ENCODE measurements at places on chromosomes 2 and 18.

- DNase-seq = peak; percentile 64
Measured at GRCh38 chr2:101617188-101617587, 80.3 kb upstream of the MAP4K4 start.

- no peak for DNase-seq
Measured at GRCh38 chr18:32152705-32153448, 37.0 kb upstream of the MEP1B start.

DNA sequence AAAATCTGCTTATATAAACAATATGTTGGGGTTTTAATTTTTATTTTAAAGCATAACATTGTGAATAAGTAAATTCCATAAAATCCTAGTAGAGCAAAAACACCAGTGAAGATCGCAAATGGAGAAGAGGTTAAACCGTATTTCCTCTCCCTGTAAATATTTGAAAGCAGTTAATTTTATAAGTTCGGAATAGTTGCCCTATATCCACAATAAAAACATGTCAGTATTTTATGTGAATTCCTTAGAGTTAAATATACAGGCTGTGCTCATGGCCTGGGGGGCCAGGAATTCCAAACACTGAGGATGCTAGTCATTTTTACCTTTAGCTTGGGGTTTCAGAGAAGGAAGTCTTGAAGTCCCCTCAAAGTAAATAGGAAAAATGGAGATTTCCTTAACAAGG, 135.0 kb downstream of the FIGN start:
- DNase-seq = no peak

DNA sequence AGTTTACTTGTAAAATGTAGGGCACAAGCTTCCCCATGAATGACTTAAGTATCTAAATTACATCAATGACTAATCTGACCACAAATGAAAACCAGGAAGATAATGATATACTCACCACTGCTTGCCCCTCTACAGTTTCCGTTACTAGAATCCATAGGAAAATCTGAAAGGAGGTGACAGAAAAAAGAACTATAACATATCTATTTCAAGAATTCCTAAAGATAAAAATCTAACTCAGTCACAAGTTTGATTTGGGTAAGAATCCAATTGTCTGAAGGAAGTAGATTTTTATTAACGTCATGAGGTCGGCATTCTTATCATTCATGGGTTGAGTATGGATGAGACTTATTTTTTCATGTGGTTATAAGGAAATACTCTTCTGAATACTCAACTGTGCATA, 7.8 kb downstream of the FRZB start:
- peak; percentile 29 for DNase-seq

DNA sequence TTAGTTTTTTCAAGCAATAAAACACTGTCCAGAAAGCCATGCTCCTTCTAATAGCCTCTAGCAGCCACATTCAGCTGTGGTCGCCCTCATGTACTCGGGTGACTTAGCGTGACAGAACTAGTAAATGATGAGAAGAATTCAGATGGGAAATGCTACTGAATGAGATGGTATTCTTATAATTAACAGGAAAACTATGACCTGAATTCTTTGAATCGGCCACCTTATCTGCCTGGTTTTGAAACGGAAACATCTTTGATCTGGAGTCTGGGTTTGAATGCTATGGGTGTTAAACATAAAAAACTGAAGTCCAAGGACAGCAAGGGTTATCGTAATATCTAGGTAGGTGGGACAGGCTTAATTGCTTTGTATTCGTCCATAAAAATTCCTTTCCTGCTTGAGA, 138.8 kb upstream of the DNMT3A start:
- no peak for DNase-seq

- DNase-seq = no peak
Measured at GRCh38 chr2:83971547-83971946, 487.5 kb downstream of the SUCLG1 start.

DNA sequence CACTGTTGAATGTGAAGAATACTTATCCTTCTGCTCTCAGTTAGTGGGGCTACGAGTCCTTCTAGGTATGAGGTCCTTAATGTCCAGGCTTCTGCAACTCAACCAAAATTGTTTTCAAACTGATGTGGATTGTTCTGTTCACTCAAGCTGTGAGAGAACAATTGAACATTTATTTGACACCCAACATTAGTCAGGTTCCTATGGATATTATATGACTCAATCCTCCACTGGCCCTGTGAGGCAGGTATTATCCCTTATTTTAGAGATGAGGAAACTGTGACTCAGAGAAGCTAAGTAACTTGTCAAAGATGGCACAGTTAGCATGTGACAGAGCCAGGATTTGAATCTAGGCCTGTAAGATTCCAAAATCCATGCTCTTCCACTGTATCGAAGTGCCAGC, 1.2 kb upstream of the LYG2 start:
- DNase-seq = peak; percentile 44

- DNase-seq = no peak
Measured at GRCh38 chr18:5662586-5663090, 118.8 kb upstream of the EPB41L3 start.

DNA sequence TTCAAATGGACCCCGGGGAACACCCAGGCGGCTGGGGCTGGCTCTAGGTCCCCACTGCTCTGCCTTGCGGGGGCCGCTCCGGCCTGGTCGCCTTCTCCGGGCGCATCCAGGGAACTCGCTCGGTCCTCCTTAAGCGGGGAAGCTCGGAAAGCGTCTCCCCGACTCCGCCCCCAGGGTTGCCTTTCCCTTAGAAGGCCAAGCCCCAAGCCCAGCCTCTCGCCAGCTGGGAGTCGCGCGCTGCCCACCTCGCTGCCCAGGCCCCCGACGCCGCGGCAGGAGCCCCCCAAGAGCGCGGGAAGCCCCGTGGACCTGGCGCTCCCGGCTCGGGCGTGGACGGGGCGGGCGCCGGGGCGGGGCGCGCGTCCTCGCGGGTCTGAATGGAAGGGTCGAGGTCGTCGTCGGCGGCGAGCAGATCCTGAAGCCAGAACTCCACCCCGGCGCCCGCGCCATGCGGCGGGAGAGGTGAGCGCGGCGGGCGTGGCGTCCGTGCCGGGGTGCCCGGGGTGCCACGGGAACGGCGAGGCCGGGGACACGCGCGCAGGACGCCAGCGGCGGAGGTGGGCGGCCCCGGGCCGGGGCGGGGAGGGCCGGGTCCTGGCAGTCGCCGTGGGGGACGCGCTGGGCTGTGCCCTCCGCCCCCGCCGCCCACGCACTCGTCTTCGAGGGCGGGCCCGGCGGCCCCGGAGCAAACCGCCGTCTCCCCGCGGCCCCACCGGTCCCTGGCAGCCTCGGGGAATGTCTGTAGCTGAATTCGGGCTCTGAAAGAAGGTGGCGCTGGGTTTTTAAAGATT, at the start of gene BOK:
TSS of gene BOK (plus strand) at position 214 of the 791 bp plus-strand sequence. CDS start 739 bp downstream, outside the sequence.
- peak; percentile 89 for DNase-seq

GRCh38 chr2:126766969-126767296, 111.0 kb downstream of the GYPC start:
- DNase-seq = no peak

GRCh38 chr2:237405605-237406004, 8.4 kb downstream of the COL6A3 start:
- peak; percentile 61 for DNase-seq

DNA sequence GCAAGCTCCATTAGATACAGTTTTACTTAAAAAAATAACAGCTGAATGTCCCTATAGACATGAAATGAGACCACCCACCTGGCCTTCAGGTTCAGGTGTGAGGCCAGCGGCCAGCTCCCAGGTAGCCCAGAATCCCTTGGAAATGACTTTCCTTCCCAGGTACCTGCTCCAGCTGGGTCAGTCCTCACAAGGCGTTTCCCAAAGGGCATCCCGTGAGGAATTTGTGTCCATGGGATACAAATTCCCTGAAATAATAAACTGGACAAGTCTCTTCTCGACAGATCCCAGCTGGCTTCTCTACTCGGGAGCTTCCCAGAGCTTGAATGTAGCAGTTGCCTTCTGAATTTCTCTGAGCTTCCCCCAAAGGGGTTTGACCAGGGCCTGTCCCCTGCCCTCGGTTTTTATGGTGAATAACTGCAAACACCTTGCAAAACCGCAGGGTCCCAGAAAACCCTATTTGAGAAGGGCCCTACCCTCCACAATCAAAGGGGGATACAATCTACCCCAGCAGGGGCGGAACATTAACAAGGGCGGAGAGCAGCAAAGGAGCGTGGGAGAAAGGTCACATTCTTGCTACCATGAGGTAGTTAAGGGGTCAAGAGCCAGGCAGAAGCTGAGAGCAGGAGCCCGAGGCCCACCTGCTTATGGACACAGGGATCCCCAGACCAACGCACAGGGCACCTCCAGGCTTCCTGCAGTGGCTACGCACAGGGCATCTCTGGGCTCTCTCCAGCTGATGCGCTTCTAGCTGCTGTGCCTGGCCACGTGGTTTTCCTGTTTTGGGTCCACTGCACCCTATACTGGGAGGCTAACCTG, 107.7 kb downstream of the HDAC4 start:
- DNase-seq = no peak

- no peak for DNase-seq
Measured at GRCh38 chr2:80778704-80779103, 474.2 kb upstream of the LRRTM1 start.

GRCh38 chr18:5527603-5528002, 16.2 kb downstream of the EPB41L3 start:
- DNase-seq = peak; percentile 91

DNA sequence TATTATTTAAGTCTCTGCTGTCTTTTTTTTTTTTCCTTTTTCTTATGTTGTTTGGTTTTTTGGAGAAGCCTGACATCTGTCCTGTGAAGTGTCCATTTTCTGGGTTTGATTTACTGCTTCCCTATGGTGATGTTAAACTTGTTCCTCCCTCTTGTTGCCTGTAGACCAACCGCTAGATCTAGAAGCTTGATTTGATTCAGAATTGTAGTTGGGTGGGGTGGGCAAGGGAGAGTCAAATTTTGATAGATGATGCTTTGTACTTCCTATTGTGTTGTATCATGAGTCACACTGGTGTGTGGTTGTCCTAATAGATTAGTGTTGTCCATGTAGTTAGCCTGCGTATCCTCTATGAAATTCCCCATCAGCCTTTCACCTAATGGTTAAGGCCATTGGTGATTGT, 35.4 kb downstream of the CAB39 start:
- DNase-seq = no peak

DNA sequence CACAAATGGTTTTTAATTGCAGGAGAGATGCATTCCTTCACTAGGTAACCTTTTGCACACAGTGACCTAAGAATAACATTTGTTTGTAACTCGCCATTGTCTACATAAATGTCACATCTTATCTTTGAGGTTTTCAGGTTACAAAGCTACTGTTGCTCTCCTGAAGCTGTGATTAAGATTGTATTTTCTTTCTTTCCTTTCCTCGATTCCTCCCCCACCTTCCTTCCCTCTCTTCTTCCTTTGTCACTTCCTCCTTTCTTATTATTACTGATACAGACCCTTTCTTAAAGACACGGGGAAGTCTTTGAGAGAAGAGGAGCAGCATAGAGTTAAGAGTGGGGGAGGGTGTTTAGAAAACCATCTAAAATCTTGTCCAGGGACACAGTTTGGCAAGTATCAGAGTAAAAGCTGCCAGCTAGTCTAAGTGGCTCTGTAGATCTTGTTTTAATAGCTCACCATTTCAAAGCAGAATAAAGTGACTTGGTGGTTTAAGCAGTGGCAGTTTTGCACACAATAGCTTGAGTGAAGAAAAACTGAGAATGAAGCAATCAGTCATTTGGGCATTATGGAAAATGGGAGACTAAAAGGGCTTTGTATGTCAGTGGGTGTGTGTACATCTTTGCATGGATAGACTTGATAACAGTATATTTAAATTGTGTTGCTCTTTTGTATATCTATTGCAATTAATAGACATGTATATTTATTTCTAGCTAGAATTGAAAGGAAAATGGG, 10.9 kb downstream of the CERS6 start:
- DNase-seq = no peak

- DNase-seq = no peak
Measured at GRCh38 chr2:221758076-221758475, 186.0 kb upstream of the EPHA4 start.

- no peak for DNase-seq
Measured at GRCh38 chr2:72952110-72952823, 34.9 kb downstream of the EMX1 start.

DNA sequence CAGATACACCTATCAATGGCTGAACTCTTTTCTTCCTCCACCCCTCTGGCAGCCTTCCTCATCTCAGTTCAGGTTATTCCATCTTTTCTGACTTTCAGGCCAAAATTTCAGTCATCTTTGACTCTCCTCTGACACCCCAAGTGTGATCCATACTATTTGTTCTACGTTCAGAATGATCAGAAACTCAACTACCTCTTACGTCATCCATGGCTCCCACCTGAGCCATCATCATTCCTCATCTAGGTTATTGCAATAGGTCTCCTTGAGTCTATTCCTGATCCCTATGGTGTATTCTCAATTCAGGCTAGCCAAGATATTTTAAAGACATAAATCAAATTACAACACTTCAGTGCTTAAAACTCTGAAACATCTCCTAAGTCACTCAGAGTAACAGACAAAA, 589.7 kb downstream of the ERBB4 start:
- no peak for DNase-seq

DNA sequence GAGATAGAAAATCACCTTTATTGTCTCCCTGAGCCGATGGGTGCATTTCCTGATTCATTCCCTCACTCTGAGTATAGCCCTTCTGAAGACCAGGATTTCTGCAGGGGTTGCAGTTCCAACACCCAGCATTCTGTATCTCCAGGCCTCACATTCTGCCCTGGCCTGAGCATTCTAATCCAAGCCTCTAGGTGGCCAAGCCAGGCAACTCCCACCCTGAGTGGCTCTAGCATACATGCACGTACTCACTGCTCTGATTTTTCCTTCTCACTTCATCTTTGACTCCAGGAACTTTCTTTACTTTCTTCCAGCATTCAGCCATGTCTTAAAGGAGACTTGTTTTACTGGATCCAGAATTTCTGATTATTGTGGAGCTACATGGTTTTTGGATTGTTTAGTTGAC, 100.7 kb upstream of the STK39 start:
- DNase-seq = peak; percentile 54

DNA sequence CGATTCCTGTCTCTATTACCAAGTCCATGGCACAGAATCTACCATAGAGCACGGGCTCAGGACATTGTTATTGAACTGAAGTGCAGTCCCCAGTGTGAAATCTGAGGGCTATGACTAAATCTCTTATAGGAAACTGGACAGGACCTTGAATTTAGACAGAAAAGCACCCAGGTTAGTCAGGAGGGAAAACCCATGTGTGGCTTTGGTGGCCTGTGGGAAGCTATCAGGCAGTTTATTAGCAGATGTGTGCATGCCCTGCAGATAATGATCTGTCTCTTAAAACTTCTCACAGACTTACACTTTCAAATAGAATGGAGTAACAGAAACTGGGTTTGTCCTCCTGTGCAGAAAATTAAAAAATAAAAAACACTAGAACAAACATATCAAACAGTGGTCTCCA, 610.0 kb upstream of the RAB6C start:
- no peak for DNase-seq

- no peak for DNase-seq
Measured at GRCh38 chr2:207670887-207671286, 40.6 kb upstream of the CCNYL1 start.

- DNase-seq = peak; percentile 47
Measured at GRCh38 chr2:56128235-56128634, 55.6 kb upstream of the CCDC85A start.

DNA sequence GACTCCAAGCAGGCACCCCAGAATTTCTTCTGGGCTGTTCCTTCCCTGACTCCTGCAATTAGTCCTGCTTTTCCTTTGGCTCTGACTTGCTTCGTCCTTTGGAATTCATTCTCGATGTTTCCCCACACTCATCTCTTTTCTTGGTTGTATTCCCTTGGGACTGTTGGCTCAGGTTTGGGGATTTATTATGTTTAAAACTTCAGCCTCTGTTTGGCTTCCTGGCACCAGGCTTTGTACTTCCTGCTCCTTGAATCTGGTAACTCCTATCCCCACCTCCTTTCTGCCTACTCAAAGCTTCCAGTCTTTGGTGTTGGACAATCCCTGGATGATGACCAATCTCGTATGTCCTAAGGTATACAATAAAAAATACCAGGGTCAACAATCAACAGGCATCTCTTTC, 1.8 kb upstream of the KCNE4 start:
- DNase-seq = no peak
